ENCODE measurements at places on chromosomes 1 and 21. TPM values are rescaled to one million over a fixed set of nuclear protein-coding genes. Genes with fewer than 3 reads are reported as not detected.

Gene CDK18
- total RNA-seq: 0.78 TPM

Gene DNM3
- 2.7 TPM for total RNA-seq

Gene SPTA1
- not detected for total RNA-seq

Gene GUCA2B
- total RNA-seq: not detected

Gene PHTF1
- total RNA-seq: 9.8 TPM

Gene PLCH2
- total RNA-seq: 26.6 TPM

Gene VCAM1
- total RNA-seq: not detected

Gene GJA4
- total RNA-seq: not detected

Measured in CD4-positive, alpha-beta memory T cell (primary cell).